Bladder microvascular endothelial cell (primary cell): ENCODE measurements at places on chromosomes 7 and 10. TPM values are rescaled to one million over a fixed set of nuclear protein-coding genes. Genes with fewer than 3 reads are reported as not detected.

The SPDYE9 gene
- not detected in 2 replicates for total RNA-seq

The GIMAP6 gene
- 136 and 201 TPM in 2 replicates for total RNA-seq

The SPDYE1 gene
- total RNA-seq = not detected in 2 replicates

The OR13A1 gene
- not detected in 2 replicates for total RNA-seq

The TBC1D12 gene
- 10.5 and 17.7 TPM in 2 replicates for total RNA-seq

The CDC14C gene
- total RNA-seq = not detected in 2 replicates

The FAM25A gene
- total RNA-seq = not detected in 2 replicates

The NODAL gene
- not detected in 2 replicates for total RNA-seq

The NANOS1 gene
- 0.16 and 0.25 TPM in 2 replicates for total RNA-seq

The CNTNAP2 gene
- total RNA-seq = 0.97 and 1.3 TPM in 2 replicates

The TRIM73 gene
- total RNA-seq = 0.16 and 0.88 TPM in 2 replicates

The NEUROG3 gene
- total RNA-seq = not detected in 2 replicates

The WDFY4 gene
- 1.5 TPM in 1 of 2 replicates, not detected in the other for total RNA-seq

The ICA1 gene
- 25.3 and 34.2 TPM in 2 replicates for total RNA-seq

The AKR1C3 gene
- 35.9 and 102 TPM in 2 replicates for total RNA-seq

The TMEM270 gene
- total RNA-seq = 0.13 TPM in 1 of 2 replicates, not detected in the other

The PDE6C gene
- total RNA-seq = not detected in 2 replicates

The NEBL gene
- 2.1 and 4.7 TPM in 2 replicates for total RNA-seq

The PON3 gene
- 0.31 and 0.65 TPM in 2 replicates for total RNA-seq

The STEAP1 gene
- 7.4 and 9.6 TPM in 2 replicates for total RNA-seq

The FXYD4 gene
- not detected in 2 replicates for total RNA-seq

The HSPB1 gene
- 71.7 and 122 TPM in 2 replicates for total RNA-seq

The CTTNBP2 gene
- total RNA-seq = not detected in 2 replicates

The ASB4 gene
- total RNA-seq = not detected in 2 replicates

The POLR2J2 gene
- total RNA-seq = 0.97 and 10.5 TPM in 2 replicates

The ADRA2A gene
- total RNA-seq = 0.06 and 0.16 TPM in 2 replicates

The TFPI2 gene
- 35.0 and 81.8 TPM in 2 replicates for total RNA-seq

The ANKRD7 gene
- 0.16 and 0.25 TPM in 2 replicates for total RNA-seq
